ENCODE measurements at places on chromosomes 12 and 14.
A peak's percentile ranks its signal among the peaks of the same experiment; 100 is the strongest.

GRCh38 chr14:92729634-92730358 is 18.6 kb downstream of the LGMN start:
- no peak for DNase-seq

- no peak for DNase-seq
Observed at GRCh38 chr12:127720334-127720733, 546.6 kb upstream of the TMEM132C start.

- DNase-seq, result no peak
Observed at GRCh38 chr14:35858521-35859209, 32.5 kb downstream of the BRMS1L start.

GRCh38 chr14:76941544-76941943 is 87.0 kb downstream of the IRF2BPL start:
- no peak for DNase-seq

- DNase-seq, result no peak
Observed at GRCh38 chr12:124835656-124836410, 27.8 kb downstream of the SCARB1 start.

DNA sequence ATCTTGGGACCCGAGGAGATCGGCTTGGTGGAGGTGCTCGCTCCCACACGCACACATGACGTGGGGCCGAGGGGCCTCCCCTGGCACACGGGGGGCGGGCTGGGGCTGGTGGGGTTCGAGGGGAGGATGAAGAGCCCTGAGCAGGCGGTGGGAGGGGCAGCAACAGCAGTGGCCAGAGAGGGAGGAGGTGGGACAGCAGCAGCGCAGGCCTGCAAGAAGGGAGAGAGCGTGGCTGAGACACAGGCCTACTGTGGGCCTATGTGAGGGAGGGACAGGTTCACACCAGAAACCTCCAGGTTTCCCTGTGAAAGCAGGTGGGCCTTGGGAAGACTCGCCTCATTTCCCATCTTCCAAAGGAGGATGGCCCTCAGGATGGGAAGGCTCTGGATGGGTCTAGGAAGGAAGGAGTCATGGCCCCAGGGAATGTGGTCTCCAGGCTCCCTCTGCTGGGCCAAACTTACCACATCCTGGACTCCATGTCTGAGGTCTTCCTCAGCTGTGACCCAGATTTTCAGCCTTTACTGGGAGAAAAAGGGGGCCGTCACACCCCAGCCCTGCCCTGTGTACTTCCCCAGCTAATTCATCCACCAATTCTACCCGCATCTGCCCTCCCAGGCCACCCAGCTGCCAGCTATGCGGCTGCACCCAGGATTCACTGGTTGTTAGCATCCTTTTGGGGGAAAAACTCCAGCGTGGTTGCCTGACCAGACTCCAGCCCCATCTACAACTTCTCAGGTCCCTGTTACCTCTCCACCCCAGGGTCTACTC is 2.8 kb downstream of the PIANP start:
- no peak for DNase-seq

DNA sequence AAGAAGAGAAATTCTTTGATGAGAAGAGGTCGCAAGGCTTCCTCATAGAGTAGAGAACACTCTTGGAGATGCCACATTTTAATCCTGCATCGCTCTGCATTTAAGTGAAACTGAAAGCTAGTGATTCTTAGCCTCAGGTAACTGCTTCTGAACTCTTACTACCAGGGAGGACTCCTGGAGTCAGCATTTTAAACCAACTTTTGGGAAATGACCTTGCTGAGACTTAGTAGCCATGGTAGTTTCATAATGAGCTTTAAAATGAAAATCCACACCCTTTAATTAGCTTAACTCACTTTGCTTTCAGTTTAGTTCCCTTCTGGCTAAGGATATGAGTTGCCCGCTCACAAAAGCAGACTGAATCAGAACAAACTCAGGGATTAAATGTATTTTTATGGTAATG is 80.3 kb downstream of the SYNE2 start:
- no peak for DNase-seq

GRCh38 chr14:94041551-94042346 is 15.6 kb downstream of the OTUB2 start:
- DNase-seq, result no peak

- no peak for DNase-seq
Observed at GRCh38 chr12:93056971-93057535, 128.0 kb upstream of the EEA1 start.

- no peak for DNase-seq
Observed at GRCh38 chr12:27333403-27334009, 870 bp downstream of the BMAL2 start.

- DNase-seq, result no peak
Observed at GRCh38 chr14:33452995-33453394, 497.9 kb downstream of the EGLN3 start.

DNA sequence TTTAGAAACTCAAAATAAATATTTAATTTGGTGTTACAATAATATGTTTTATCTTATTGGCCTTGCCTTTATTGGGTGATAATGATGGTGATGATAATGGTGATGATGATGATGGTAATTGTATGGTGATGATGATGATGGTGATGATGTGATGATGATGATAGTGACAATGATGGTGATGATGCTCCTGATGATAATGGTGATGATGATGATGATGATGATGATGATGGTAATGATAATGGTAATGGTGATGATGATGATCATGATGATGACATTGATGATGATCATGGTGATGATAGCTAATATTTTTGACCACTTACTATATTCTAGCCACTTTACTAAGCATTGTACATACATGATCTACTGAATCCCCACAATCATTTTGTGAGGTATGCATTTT is 1548.6 kb upstream of the TMEM132C start:
- DNase-seq, result no peak

DNA sequence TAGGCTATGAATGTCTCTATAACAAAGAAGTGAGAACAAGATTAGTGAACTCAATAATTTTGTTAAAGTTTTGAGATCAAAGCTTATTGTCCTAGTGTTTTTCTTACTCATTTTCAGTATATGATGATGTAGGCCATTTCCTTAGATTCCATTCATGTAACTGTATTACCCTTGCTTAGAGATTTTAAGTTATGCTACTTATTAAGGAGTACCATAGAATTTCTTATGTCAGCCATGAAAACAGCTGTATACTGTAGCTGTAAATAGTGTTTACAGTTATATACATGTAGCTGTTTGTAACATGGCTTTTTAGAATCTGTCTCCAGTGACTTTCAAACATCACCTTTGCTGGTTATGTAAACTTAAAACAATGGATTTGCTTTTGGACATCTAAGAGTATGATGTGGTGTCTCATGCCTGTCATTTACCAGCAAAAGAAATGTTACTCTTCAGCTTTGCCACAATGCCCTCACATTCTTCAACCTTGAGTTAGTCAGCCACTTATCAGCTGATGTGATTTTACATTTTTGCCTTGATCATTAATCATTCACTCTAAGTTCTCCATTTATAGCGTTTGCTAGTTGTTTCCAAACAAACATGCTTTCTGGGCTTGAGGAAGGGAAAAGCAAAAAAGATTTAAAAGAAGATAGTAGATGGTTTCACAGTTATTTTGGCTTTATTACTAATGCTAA is 55.5 kb downstream of the SLC16A7 start:
- no peak for DNase-seq

GRCh38 chr12:116939734-116940133 is 29.0 kb downstream of the FBXW8 start:
- no peak for DNase-seq

GRCh38 chr14:54252072-54252730 is 144.6 kb upstream of the CDKN3 start:
- DNase-seq, result no peak

GRCh38 chr14:98140862-98141530 is 1131.0 kb downstream of the BCL11B start:
- DNase-seq, result no peak

DNA sequence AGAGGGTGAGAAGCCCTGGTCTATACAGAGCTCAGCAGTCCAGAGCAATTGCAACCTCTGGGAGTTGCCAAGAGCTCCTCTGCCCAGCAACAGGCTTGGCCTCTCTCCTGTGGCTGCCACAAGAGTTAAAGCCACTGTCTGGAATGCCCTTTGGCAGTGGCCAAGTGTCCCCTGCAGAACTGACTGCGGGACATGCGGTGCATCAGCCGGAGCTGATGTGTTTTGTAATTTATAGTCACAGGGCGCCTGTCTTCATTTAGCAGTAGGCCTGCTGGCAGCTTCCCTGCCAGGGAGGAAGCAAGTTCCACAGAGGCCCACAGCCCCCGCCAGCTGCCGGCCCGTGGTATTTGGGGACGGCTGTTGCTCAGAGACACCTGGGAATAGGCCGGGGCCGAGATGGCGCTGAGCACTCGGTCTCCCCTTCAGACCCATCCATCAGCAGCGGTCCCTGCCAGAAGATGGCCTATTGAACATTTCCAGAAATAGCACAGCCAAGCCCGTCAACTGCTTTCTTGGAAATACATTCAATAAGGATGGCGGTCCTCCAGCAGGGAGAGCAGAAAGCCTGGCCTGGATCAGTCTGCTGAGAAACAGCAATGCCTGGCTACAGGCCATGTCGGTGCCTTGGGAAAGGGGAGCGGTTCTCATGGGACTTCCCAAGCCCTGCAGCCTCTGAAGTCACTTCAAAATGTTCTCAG is 217.4 kb downstream of the CRADD start:
- DNase-seq, result peak; percentile 69

GRCh38 chr12:1873531-1874510 is 44.6 kb downstream of the CACNA2D4 start:
- no peak for DNase-seq

Data from hippocampal formation (tissue), 2 donors.